Peyer's patch (tissue), 4 donors: ENCODE measurements at places on chromosomes 5 and 9. TPM values are rescaled to one million over a fixed set of nuclear protein-coding genes. Genes with fewer than 3 reads are reported as not detected.

GRCh38 chr9:33289496-33289895 is 820 bp upstream of the NFX1 start:
- H3K4me1 ChIP-seq: peaks cover 47% of the 10 kb centered on the region
- H3K36me3 ChIP-seq: no peaks in the 10 kb centered on the region
- peak overlapping the region; percentile 99 for H3K27ac ChIP-seq
- peak overlapping the region; percentile 73 for H3K4me3 ChIP-seq
- DNase-seq: peak; percentile 56

DNA sequence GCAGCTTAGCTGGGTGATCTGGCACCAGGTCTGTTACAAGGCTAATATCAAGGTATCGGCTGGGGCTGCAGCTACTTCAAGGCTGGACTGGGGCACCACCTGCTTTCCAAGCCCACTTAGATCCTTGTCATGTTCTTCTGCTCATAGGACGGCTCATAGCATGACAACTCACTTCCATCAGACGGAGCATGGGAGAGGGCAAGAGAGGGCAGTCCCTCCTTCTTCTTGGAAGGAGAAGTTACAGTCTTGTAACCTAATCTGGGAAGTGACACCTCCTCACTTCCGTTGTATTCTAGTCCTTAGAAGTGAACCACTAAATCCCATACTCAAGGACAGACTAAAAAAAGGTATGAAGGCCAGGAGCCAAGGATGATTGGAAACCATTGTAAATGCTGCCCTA is 258.2 kb downstream of the MAST4 start:
- no peak overlapping the region for H3K27ac ChIP-seq
- no peaks in the 10 kb centered on the region for H3K4me1 ChIP-seq
- H3K36me3 ChIP-seq: no peaks in the 10 kb centered on the region
- H3K27me3 ChIP-seq: no peaks in the 10 kb centered on the region

Gene SV2C
- total RNA-seq: 0.85 TPM

Gene CCL27
- total RNA-seq: not detected

Gene PCDHGA8
- 0.85 TPM for total RNA-seq

DNA sequence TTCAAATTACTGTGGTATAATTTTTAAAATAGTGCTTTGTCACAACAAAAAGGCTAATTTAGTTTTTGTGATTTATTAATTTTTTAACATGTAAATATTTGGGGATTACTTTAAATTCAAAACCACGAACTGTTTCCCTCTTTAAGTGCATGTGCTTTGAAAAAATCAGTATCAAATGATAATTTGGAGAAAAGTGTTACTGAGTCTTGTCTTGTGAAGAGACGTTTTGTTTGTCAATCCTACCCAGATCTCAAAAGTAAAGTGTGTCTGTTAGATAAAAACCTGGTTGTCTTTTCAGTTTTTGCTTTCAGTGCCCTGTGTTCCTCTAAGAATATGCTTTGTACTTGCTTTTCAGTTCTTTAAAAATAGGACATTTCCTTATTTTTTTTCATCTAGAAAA is 7.7 kb downstream of the ZSWIM6 start:
- no peak overlapping the region for H3K4me3 ChIP-seq
- DNase-seq: no peak
- no peak overlapping the region for H3K27ac ChIP-seq
- H3K4me1 ChIP-seq: no peaks in the 10 kb centered on the region

DNA sequence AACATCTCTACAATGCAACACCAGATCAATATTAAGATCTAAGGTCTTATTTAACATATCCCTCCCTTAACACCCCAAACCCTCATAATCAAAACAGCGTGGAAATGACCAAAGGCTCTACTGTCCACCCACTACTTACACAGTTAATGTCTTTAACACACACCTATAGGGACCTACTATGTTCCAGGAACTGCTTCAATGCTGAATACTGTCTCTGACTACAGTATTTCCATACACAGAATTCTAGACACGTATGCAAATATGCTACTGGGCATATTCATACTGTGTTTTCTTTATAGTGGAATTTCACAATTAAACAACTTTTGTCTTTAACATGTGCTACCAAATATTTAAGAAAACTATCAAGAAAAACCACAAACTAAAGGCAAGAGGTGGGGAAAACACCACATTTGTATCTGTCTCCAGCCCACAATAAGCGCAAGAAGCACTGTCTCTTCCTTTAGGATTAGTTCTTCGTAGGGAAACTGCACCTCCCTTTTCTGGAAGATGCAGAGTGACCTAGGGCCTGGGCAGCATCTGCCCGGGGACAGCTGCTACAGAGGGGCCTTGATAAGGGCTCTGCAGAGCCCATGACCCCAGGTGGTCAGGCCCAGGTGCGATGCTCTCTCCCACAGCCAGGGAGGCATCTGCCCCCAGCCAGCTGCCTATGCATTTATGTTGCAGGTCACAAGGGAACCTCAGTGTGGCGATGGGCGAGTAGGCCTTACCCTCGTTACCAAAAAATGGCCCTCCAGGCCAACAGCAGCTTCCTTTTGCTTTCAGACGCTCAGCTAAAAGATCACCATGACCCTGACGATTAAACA is 55.2 kb downstream of the PSMB7 start:
- H3K4me1 ChIP-seq: no peaks in the 10 kb centered on the region
- H3K27ac ChIP-seq: no peak overlapping the region
- H3K27me3 ChIP-seq: no peaks in the 10 kb centered on the region
- no peak for DNase-seq

DNA sequence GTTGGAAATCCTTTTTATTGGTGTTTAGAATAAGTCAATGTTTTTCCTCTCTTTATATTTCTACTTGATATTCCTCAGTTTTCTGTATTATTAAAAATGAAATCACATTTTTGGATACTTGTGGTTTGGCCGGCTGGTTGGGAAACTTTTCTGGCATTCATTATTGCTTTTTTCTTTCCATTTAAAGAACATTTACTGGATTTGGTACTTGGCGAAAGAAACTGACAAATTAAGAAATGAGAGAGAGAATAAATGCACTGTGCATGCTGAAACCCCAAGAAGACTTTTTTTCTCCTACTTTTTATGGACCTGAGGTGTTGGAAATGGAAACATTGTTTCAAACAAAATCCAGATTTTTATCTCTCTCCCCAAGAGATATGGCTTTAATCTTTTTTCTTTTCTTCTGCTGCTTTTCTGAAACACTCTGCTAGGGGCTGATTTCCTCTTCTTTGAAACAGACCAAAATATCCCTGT is 128.4 kb downstream of the SNX18 start:
- H3K36me3 ChIP-seq: no peaks in the 10 kb centered on the region
- no peaks in the 10 kb centered on the region for H3K4me1 ChIP-seq
- peak overlapping the region; percentile 76 for H3K27ac ChIP-seq
- H3K4me3 ChIP-seq: no peak overlapping the region
- H3K27me3 ChIP-seq: no peaks in the 10 kb centered on the region

DNA sequence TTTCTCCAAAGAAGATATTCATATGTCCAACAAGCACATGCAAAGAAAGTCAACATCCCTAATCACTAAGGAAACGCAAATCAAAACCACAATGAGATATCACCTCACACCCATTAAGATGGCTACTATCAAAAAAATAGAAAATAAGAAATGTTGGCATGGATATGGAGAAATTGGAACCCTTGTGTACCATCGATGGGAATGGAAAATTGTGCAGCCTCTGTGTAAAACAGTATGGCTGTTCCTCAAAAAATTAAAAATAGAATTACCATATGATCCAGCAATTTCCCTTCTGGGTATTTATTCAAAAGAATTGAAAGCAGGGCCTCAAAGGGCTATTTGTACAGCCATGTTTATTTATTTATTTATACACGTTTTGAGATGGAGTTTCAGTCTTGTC is 43.0 kb upstream of the HRH2 start:
- no peaks in the 10 kb centered on the region for H3K27me3 ChIP-seq
- no peak overlapping the region for H3K27ac ChIP-seq
- H3K4me1 ChIP-seq: no peaks in the 10 kb centered on the region

DNA sequence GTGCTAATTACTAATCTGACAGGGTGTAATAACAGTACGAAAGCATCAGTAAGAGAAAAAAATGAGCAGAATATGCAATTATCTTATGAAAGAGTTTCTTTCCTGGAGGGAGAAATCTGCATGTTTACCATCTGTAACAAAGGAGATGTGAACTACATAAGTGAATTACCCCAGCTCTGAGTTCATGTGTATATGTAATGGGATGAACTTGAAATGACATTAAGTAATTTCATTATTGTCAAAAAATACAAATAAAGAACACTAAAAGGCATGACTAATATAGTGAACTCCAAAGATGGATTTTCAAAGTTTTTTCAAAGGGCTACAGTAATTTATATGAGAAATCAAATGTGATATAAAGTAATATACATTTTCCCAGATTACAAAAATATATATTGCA is 944.0 kb downstream of the MAT2B start:
- no peaks in the 10 kb centered on the region for H3K36me3 ChIP-seq
- H3K4me1 ChIP-seq: no peaks in the 10 kb centered on the region
- no peaks in the 10 kb centered on the region for H3K27me3 ChIP-seq

GRCh38 chr5:102421647-102422046 is 77.2 kb downstream of the SLCO6A1 start:
- DNase-seq: no peak
- no peaks in the 10 kb centered on the region for H3K4me1 ChIP-seq
- H3K36me3 ChIP-seq: no peaks in the 10 kb centered on the region
